Right cardiac atrium (tissue), 5 donors: ENCODE measurements at places on chromosomes 2 and 18. TPM values are rescaled to one million over a fixed set of nuclear protein-coding genes. Genes with fewer than 3 reads are reported as not detected.

The MBP gene
- 16.1 TPM for total RNA-seq

The RAMP1 gene
- total RNA-seq: 164 TPM

The DAW1 gene
- not detected for total RNA-seq

The ACTG2 gene
- 3.6 TPM for total RNA-seq

The RAB31 gene
- 27.7 TPM for total RNA-seq

The B4GALT6 gene
- total RNA-seq: 7.2 TPM

The IL18R1 gene
- 2.9 TPM for total RNA-seq

The GPR155 gene
- total RNA-seq: 15.5 TPM

The VIT gene
- 13.6 TPM for total RNA-seq

The LYG2 gene
- total RNA-seq: not detected

The FER1L5 gene
- 0.17 TPM for total RNA-seq

The ARHGEF4 gene
- total RNA-seq: 5.2 TPM

The MYL12A gene
- 795 TPM for total RNA-seq
